ENCODE measurements at places on chromosomes 5 and 9.
A peak's percentile ranks its signal among the peaks of the same experiment; 100 is the strongest.

DNA sequence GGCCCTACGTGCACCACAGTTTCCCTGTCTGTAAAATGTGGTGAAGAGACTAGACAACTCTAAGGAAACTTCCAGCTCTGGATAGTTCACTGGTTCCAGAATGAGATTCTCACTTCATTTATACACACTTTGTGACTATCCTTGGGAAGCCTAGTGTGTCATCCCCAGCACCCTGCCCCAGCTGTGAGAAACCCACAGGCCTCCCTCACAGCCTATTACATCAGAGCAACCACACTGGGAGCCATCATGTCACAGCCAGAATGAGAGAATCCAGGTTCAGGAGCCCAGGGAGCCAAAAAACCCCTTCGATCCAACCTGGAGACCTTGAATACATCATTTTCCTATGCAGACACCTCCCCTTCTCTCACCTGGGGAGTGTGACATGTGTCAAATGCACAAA is 21.0 kb upstream of the HAND1 start:
- DNase-seq, result no peak

DNA sequence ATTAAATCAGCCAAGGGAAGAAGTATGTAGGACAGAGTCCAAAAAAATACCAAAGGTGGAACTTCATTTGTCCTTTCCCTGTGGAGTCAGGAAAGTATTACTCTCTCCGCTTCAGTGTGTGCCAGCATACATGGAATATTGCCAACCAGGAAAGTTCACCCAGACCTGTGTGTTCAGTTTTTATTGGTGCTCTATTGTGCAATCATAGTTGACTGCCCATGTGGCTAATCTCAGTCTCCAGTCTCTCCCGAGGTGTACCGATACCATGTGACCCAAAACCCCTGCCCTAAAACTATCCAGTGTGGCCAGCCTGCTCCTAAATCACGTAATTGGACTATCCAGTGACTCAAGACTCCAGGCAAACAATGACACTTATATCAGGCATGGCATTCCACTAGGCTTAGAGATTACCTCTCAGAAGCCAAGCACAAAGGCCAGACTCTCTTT is 38.8 kb downstream of the NFX1 start:
- peak; percentile 10 for DNase-seq

GRCh38 chr5:73321757-73322436 is 126.7 kb downstream of the FOXD1 start:
- DNase-seq, result no peak

- DNase-seq, result no peak
Measured at GRCh38 chr5:159735749-159736660, 180.3 kb upstream of the ADRA1B start.

DNA sequence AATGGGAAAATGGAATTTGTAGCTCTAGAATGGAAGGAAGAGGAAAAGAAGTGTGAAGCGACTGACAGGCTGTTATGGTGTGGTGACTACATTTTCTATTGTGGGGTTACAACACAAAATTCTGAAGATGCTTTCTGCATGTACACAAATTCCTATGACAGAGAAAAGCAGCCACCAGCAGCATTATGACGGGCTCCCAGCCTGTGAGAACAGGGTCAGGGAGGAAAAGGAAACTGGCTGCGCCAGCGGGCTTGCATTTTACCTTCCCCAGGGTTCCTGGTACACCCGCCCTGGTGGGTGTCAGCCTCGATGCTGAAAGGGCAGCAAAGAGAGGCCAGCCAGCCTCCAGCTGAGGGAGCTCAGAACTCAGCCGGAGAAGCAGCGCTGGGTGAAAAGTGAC is 41.0 kb downstream of the DDX31 start:
- no peak for DNase-seq

- DNase-seq, result no peak
Measured at GRCh38 chr9:86347991-86348390, 6.2 kb downstream of the TUT7 start.

DNA sequence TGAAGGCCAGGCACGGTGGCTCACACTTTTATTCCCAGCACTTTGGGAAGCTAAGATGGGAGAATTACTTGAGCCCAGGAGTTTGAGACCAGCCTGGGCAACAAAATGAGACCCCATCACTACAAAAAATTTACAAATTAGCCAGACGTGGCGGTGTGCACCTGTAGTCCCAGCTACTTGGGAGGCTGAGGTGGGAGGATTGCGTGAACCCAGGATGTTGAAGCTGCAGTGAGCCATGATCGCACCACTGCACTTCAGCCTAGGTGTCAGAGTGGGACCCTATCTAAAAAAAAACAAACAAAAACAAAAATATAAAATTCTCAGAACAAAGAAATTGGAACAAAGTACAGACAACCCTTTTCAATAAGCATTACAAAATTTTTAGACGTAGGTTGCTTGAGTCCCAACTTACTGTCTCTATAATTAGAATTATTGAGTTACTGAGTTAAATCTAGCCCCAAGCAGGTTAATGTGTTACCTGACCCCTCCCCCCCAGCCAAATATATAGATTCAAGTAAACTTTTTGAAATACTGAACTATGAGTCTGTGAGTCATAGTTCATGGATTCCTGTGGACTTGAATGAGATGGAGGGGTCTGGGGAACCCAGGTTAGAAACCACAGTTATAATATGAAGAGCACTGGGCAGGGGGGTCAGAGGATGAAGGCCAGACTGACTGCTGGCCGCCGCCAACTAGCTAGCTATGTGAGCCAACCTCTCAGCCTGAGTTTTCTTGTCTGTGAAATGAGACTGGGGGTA is 173.1 kb downstream of the AOPEP start:
- DNase-seq, result no peak

DNA sequence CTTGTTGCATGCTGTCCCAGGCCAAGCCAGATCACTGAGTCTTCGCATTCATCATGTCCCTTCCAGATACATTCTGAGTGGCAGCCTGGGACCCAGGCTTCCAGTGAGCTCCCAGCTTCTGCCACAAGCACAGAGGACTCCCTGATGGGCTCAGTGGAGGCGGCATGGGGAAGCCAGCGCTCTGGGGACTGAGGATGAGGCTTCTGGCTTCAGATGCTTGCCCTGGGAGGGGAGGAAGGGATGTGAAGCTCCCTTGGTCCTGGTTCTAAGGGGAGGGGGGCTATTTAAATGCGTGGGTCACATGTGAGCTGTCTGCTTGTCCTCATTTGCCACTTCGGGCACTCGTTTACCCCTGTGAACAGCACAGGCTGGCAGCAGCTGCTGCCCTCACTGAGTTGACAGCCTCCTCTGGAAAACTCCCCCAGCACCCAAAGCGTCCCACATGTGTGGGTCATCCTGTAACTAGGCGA is 174.0 kb downstream of the NR3C1 start:
- no peak for DNase-seq

- DNase-seq, result no peak
Measured at GRCh38 chr9:96122282-96122681, 179.7 kb downstream of the HSD17B3 start.

DNA sequence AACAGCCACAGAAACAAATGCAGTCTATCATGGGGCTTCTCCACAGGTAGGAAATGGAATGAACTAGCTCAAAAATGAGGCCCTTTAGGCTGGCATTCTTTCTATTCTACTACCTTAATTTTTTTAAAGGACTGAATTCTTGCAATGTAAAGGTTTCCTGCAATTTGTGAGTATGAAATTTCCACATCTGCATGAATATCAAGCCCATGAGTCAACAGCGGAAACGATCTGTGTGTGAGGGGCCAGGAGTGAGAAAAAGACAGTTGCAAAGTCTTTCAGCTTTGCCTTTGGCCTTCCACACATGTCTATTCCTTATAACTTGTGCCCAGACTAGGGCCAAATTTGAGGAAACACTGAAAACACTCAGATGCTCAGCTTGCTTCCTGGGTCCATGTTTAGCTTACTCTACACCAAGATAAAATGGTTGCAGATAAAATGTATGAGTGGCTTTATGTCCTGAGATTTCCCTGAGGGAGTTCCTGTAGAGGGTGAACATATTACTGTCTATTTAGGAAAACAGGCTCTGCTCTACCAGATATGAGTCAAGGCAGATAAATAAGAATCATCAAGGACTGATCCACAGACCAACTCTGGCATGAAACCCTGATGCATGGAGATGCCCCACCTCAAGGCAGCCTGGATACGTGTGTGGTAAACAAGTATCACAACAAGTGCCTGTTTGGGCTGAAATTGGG is 46.5 kb downstream of the RETREG1 start:
- DNase-seq, result no peak

GRCh38 chr5:26024774-26025173 is 1013.6 kb downstream of the CDH9 start:
- no peak for DNase-seq

DNA sequence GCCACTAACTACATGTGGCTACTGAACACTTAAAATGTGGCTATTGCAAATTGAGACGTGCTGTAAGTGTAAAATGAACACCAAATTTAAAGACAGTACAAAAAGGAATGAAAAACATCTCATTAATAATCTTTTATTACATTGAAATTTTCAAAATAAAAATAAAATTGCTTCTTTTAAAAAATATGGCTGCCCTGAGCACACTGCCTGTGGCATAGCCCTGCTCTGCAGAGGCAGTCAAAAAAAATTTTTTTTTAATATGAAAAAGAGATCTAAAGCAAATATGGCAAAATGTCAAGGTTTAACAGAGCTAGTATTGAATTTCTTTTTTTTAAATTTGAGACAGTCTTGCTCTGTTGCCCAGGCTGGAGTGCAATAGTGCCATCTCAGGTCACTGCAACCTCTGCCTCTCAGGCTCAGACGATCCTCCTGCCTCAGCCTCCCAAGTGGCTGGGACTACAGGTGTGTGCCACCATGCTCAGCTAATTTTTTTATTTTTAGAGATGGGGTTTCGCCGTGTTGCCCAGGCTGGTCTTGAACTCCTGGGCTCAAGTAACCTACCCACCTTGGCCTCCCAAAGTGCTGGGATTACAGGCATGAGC is 25.6 kb downstream of the CARNMT1 start:
- DNase-seq, result no peak

GRCh38 chr5:154286557-154286956 is 96.0 kb downstream of the GALNT10 start:
- DNase-seq, result no peak

- no peak for DNase-seq
Measured at GRCh38 chr5:86894056-86894455, 276.3 kb downstream of the COX7C start.

GRCh38 chr9:133558191-133559126 is 24.0 kb downstream of the ADAMTSL2 start:
- DNase-seq, result no peak

GRCh38 chr5:89595056-89595455 is 712.1 kb upstream of the MEF2C start:
- no peak for DNase-seq

All from right renal pelvis (tissue), 4 donors.